ENCODE measurements at places on chromosomes 2 and 18.

DNA sequence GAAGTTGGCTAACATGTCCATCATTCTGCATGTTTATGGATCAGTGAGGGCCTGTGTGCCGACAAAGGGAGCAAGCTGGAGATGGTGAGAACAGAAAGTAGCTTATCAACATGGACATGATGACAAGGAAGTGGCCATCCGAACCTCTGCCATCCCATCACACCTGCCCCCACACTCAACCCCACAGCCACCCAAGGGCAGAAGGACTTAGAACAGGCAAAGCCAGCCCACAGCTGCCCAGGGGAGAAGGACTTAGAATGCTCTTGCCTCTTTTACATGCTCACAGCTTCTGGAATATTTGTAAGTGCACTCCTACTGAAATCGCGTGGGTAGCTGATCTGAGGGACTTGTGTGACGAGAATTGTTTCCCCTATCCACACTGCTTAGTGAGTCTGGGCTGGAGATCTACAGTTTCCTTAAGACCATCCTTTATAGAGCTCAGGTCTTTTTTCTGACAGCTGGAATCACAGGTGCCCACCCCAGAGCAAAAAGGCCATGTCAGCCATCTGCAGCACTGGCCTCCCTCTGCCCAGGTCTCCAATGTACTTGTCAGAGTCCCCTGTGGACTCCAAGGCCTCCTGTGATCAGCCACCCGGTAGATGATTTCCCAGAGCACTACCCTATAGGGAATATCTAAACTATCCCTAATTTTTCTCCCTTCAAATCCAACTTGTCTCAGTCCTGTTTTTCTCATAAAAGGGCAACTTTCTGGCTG lies 154.1 kb downstream of the SMAD7 start:
- DNase-seq = no peak

DNA sequence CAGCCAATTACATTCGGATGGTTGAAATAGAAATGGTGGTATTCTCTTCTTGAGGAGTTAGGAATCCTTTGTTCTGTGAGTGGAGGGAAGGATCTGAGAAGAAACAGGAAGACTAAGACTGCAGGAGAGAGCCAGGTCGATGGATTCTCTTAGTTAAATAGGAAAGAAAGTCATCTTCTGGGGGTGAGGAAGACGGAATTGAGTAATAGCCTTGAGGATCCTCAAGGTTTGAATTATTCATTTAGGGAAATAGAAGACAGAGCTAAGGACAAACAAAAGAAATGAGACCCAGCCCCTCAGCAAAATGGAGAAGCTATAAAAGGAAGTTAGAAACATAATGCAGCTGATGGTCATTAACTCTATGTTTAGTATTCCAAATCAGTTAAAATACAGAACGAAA lies 1.8 kb downstream of the LAPTM4A start:
- no peak for DNase-seq

- no peak for DNase-seq
These were observed 804.5 kb upstream of the POU3F3 start for GRCh38 chr2:104049438-104049837.

DNA sequence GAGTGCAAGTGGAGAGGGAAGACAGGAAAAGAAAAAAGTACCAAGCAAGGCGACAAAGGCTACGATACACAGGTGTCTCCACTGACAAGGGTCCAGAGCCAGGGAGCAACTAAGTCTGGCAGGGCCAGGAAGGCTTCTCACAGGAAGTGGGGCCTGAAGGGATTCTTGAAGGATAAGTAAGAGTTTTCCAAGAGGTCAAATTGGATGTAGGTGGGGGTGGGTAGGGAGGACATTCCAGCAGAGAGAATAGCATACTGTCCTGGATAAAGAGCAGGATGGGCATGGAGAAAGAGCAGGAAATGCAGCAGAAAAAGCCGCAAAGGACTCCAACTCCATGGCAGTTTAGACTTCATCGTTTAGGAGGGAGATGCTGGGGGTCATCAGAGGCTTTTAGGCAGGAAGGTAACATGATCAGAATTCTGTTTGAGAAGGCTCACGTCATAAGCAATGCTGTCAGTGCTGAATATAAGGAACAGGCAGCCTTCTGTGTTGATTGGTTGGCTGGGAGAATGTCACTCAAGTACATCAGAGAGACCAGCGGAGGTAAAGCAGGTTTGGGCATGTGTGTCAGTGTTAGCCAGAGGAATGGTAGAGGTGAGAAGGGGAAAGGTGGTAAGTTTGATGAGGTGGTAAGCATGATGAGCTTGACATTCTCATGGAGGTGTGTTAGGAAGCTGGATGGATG lies 35.1 kb downstream of the ARHGAP25 start:
- DNase-seq = no peak

DNA sequence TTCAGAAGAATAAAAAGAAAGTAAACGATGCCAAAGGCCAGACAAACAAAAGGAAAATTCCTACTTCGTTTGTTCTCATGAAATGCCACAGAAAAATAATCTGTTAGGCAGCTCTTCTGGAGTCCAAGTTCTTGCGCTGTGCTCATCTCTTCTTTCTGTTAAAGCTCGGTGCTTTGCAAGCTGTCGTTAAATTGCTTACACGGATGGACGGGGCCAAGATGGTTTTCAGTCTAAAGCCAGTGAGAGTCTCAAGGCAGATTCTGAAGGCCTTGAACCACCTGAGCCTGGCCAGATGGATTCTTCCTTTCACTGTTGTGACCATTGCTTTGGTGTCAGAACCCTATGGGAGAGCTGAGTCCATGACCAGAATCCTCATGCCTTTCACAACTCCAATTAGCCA lies 97.6 kb upstream of the RMDN2 start:
- no peak for DNase-seq

DNA sequence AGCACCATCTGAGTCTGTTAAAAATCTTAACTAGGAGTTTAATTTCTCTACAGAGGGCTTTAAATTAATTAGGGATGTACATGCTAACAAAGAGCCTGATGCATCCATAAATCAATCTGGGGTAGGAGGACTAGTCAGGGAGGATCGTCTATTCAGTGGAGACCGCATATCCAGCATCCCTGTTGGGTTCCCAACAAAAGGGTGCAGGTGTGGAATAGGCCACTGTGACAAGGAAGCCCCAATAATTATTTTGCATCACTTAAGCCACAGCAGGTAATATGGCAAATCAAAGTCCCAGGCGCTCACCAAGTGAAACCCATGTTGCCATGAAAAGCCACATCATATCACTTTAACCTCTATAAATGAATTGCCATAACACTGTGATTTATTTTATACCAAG lies 392.3 kb downstream of the NCKAP5 start:
- DNase-seq = no peak

DNA sequence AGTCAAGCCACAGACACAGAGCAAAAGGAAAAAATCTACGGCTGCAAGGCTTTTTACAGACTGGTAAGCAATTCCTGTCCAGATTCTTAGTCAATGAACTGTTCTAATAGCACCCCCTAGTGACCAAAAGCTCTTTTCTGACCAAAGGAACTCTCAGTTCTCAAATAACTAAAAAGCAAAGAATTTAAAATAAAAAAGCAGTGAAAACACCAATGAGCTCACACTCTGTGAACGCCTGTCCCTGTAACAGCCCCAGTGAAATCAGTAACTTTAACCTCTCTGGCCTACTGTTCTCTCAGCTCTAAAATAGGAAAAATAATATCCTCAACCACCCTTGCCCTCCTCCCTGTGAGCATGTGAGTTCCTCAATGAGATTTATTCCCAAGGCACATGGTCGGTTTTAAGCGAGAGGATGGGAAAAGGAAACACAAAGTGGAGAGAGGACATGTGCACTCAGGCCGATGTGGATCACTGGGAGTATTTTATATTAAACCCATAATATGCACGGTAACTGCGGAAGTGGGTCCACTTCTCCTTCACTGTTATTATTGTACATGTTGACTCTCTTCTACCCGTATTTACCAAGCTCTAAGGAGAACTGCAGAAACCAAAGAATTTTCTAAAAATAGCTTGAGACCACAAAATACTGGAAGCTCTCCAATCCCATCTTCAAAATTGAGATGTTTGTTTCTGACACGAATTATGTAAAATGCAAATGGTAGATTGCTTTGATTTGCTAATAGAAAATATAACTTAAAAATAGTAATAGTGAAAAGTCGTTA lies 128.5 kb downstream of the STK39 start:
- DNase-seq = no peak

- DNase-seq = no peak
These were observed 10.0 kb downstream of the SLC40A1 start for GRCh38 chr2:189570570-189571031.

DNA sequence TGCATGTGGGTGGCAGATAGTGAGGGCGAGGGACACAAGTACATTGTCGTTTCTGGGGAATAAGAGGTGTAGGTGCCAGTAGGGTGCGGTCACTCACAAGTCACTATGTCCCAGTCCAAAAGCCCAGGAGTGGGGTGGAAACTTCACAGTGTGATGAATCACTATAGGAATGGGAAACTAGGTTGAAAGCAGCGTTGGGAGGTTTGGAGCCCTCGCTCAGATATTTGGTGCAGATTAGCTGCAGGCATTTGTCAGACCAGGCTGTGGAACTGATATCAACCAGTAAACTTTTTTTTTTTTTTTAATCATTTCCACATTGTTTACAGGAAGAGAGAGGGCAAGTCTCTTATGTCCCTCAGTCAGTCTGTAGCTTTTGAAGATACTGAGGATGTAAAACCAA lies 121.8 kb downstream of the CERS6 start:
- DNase-seq = no peak

GRCh38 chr2:105777031-105777482 lies 32.3 kb downstream of the NCK2 start:
- no peak for DNase-seq

DNA sequence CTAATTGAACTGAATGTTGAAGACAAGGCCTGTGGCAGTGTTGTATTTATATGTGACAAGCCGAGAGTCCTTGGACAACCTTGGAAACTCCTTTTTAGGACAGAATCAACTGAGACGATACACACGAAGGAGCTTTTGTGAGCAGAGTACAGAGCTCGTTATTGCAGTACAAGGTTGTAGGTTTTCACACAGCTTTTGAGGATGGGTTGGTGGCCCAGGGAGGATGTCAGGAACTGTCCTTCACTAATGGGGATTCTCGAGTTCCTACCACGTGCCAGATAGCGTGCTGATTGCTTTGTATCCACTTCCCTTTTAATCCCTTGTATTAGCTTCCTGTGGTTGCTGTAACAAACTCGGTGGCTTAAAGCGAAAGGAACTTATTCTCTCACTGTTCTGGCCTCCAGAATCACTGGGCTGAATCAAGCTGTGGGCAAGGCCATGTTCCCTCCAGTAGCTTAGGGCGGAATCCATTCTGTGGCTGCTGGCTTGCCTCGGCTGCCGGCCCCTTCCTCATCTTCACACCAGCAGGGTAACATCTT lies 20.2 kb downstream of the INPP4A start:
- no peak for DNase-seq

- DNase-seq = no peak
These were observed 1.6 kb downstream of the WDFY1 start for GRCh38 chr2:223943561-223944008.
